ENCODE measurements at places on chromosomes 2 and 18.

GRCh38 chr2:191970867-191971266, 124.0 kb upstream of the CAVIN2 start:
- DNase-seq = no peak

- no peak for DNase-seq
Measured at GRCh38 chr2:55102056-55102812, 52.0 kb upstream of the RTN4 start.

DNA sequence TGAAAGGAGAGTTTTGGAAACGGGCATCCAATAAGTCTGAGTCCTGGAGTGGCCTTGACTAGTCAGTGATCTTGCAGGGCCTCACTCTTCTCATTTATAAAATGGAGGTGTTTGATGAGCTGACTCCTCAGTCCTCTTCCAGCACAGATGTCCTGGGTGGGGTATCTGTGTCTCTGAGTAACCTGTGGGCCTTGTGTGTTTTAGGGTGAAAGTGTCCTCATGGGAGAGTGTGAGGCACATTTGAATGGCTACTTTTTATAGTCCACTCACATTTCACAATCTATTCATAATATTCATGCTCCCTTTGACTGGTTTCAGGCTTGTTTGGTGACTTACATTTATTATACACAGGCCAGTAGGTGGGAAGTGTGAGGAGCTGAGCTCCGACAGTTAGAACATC, 106.4 kb upstream of the CELF4 start:
- DNase-seq = no peak

- no peak for DNase-seq
Measured at GRCh38 chr2:237967463-237967951, 693 bp downstream of the UBE2F start.

- no peak for DNase-seq
Measured at GRCh38 chr18:12998332-12999060, 7.3 kb downstream of the CEP192 start.

GRCh38 chr2:14475994-14476393, 156.5 kb upstream of the LRATD1 start:
- no peak for DNase-seq

DNA sequence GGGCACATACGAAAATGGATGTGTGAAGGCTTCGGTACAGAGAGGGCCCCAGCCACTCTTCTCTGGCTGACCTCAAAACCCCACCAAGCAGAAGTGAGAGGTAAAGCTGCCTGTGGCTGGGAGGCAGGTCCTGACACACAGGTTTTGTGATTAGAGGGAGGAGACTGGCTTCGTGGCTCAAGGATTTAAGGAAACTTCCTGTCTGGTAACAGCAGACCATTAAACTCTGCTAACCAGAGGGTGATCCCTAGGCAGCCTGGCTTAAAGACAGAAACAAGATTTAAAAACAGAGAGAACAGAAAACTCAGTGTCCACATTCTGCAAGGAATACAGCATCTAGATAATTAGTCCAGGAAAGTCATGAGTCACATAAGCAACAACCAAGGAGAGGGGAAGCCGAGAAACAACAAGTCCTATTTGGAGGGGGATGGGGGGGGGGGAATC, 101.9 kb downstream of the NFATC1 start:
- DNase-seq = peak; percentile 61

DNA sequence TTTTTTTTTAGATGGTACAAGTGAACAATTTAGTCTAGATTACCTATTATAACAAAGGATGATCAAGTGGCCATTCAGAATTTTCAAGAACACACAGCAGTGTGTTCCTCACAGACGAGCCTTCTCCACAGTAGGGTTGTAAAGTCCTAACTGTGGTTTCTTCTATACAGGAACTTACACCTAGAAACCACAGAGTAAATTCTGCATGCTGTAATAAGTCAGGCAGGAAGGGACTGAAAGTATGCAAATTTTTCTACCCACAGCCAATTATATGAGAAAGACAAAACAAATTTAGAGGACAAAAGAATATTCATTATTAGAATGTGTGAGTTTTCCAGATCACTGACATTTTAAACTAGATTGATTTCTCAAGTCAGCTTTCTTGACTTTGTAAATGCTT, 99.5 kb downstream of the RBMS1 start:
- DNase-seq = peak; percentile 11

DNA sequence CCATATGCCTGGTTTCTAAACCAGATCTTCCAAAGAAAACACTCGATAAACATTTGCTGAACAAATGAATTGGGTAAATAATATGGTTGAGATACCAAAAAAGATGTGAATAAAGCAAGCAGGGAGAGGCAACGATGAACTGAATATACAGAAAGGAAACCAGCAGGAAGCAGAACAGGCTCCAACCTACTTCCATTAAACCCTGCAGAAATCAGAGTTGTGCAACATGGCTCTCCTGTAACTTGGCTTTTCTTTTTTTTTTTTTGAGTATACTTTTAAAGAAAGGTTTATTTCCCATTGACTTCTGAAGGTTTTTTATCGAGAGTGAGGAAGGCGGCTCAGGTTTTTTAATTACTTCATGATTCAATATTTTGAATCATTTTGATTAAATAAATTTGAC, 23.5 kb downstream of the ITSN2 start:
- DNase-seq = no peak

- DNase-seq = no peak
Measured at GRCh38 chr2:189046320-189046719, 72.1 kb downstream of the COL3A1 start.

DNA sequence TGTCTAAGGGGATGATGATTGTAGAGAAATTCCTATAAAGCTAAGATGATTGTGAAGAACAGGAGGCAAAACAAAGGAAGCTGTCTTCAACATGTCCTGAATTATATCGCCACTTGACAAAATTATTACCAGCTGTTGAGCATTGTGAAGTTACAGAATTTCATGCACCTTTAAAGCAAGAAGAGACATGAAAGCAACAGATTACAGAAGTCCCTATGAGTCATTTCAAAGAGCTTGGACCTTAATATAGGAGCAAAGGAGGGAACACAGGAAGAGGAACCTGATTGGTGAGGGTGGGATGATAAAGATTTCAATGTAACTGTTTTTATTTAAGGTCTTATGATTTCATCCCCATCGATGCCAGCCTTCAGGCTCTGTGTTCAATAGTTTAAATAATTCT, 526.9 kb upstream of the HNMT start:
- DNase-seq = no peak

GRCh38 chr2:102321941-102322719, 10.8 kb downstream of the IL1RL1 start:
- no peak for DNase-seq

DNA sequence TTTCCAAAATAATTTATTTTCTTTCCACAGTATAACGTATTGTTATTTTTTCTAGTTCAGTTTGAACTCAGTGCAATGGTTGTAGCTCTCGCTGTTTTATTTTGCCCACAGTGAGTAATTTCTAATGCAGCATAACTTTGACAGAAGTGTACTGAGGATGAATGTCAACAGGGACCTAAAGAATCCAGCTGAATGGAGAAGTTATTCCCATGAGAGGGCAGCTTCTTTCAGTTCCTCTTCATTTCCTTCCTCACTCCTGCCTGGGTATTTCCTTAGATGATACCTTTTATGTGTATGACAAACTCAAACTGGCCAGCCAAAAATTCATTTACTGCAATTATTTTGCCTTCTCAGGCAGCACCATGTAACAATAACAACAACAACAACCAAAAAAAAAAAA, 1223.1 kb upstream of the ZEB2 start:
- DNase-seq = no peak

GRCh38 chr2:236307641-236308040, 43.4 kb upstream of the ASB18 start:
- no peak for DNase-seq

DNA sequence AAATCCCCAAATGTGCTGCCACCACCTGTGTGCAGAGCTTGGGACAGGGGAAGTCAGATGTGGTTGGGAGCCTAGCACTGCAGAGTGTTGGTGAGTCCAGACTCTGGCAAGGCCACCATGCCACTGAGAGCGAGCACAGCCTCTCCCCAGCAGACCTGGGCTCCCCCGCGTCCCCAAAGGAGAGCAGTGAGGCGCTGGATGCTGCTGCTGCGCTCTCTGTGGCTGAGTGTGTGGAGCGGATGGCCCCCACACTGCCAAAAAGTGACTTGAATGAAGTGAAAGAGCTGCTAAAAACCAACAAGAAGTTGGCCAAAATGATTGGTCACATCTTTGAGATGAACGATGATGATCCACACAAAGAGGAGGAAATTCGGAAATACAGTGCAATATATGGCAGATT, 10.7 kb downstream of the NAB1 start:
- DNase-seq = no peak

DNA sequence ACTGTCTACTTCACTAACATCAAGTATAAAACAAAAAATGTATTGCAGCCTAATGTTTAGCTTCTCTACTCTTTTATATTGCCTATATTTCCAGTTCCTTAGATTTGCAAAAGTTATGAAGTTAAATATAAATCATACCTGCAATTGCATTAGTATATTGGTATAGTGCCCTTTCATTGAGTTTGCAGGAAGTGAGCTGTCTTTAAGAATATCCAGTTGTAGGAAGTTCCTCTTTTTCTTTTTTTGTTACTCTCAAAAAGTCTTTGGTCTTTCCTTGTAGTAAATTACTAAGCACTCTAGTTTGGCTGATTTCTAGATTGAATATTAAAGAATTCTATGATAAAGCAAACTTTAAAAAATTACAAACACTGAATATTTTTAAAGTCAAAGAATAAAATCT, 71.3 kb upstream of the FN1 start:
- DNase-seq = no peak

- no peak for DNase-seq
Measured at GRCh38 chr2:235343156-235343774, 150.6 kb upstream of the AGAP1 start.

DNA sequence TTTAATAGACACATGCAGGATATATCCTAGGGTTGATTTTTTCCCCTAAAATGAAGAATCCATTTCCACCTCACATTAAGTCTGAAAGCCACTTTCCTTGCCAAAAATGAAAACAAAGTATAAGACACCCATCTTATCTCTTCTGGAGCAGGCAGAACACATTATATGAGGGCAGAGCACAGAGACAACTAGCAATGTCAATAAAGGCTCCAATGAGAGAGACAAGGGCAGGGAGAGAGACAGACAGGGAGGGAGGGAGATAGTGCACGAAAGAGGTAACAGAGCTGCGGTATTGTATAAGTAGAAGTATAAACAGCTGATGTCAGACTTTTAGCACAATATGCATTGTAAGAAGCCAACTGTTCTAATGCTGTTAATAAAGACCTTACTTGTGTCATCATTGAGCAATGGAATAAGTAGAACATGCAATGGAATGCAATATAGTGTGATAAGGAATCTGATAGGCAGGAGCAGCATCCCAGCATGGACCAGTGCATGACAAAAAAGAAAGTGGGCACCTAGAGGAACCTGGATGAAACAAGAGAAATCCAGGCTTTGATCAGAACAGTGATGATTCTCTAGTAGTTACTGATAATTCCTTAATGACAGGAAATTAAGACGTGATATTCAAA, 150.6 kb upstream of the TCF4 start:
- no peak for DNase-seq

DNA sequence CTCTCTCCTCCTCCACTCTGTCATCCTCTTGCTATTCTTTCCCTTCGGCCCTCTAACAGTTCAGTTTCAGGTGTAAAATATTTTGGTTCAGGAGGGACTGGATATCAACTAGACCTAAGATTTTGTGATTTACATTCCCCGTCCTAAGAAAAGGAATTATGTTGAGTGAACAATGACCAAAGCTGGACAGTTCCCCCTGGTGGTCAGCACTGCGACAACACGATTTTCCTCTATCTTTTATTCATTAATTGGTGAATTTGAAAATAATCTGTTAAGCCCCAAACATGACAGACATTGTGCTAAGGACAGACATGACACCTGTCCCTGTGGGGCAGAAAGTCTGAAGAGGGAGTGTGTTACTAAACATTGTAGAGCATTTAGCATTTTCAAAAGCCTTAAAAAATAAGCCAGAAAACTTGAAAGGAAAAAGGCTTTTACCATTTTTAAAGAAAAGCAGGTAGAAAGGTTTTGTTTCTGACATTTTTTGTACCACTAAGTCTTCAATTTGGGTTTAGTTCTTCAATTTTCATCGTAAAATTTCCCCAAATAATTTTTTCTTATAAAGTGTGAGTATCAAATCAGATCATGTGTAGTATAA, 28.4 kb upstream of the GTF2A1L start:
- DNase-seq = no peak

GRCh38 chr18:41593171-41593675, 361.8 kb upstream of the PIK3C3 start:
- no peak for DNase-seq
